Activated naive CD8-positive, alpha-beta T cell treated with anti-CD3 and anti-CD28 coated beads, Interleukin-2, amount 10 ng/mL, durations not matched to agents 7 days and 5 days (primary cell): ENCODE measurements at places on chromosomes 13 and 19. TPM values are rescaled to one million over a fixed set of nuclear protein-coding genes. Genes with fewer than 3 reads are reported as not detected.

DNA sequence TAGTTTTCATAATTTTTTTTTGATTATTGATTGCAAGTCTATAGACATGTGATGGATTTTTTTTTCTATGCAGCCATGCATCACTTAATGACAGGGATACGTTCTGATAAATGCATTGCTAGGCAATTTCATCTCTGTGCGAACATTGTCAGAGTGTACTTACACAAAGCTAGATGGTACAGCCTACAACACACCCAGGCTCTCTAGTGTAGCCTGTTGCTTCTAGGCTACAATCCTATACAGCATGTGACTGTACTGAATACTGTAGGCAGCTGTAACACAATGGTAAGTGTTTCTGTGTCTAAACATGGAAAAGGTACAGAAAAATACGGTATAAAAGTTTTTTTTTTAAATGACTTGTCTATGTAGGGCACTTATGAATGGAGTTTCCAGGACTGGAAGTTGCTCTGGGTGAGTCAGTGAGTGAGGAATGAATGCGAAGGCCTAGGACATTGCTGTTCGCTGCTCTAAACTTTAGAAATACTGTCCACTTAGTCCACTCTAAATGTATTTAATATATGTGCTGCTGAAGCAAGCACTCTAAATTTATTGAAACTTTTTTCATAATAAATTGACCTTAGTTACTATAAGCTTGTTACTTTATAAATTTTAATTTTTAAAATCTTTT is 20.3 kb downstream of the SPATA13 start:
- H3K4me3 ChIP-seq: no peak overlapping the region
- H3K36me3 ChIP-seq: peaks cover 26% of the 10 kb centered on the region
- no peak overlapping the region for H3K27ac ChIP-seq
- H3K4me1 ChIP-seq: peaks cover 18% of the 10 kb centered on the region
- no peaks in the 10 kb centered on the region for H3K27me3 ChIP-seq
- no peak for DNase-seq

DNA sequence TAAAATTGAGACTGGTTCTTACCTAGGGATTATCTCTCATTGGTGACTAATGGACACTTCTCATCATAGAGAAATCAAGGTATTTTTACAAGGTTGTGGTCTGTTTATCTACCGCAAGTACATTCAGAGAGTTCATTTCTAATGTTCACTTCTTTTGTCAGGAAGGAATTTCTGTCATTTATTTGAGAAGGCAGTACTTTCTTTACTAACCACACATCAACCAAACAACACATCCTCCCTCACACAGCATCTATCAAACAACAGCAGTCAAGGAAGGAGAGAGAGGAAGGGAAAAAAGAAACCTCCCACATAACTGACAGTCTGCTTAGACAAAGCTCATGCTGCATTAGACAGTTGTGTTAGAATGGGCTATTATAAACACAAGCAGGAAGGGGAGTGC is 182.3 kb upstream of the KLF12 start:
- H3K4me1 ChIP-seq: peaks cover 5% of the 10 kb centered on the region
- no peak overlapping the region for H3K4me3 ChIP-seq
- H3K27me3 ChIP-seq: no peaks in the 10 kb centered on the region
- H3K27ac ChIP-seq: no peak overlapping the region

The MBD3L2 gene
- not detected for total RNA-seq

- no peak overlapping the region for H3K27ac ChIP-seq
- peaks cover 4% of the 10 kb centered on the region for H3K27me3 ChIP-seq
- peaks cover 2% of the 10 kb centered on the region for H3K4me1 ChIP-seq
- DNase-seq: no peak
These were observed 5.7 kb upstream of the F10 start for GRCh38 chr13:113116871-113117271.

- H3K4me3 ChIP-seq: no peak overlapping the region
- H3K27me3 ChIP-seq: peaks cover 6% of the 10 kb centered on the region
- H3K36me3 ChIP-seq: no peaks in the 10 kb centered on the region
- no peak for DNase-seq
- no peaks in the 10 kb centered on the region for H3K4me1 ChIP-seq
These were observed 355.8 kb downstream of the MYO16 start for GRCh38 chr13:108985166-108985565.

The KLK11 gene
- not detected for total RNA-seq

The VSIG10L gene
- total RNA-seq: 0.62 TPM
